ENCODE measurements at places on chromosomes 6 and 20.

DNA sequence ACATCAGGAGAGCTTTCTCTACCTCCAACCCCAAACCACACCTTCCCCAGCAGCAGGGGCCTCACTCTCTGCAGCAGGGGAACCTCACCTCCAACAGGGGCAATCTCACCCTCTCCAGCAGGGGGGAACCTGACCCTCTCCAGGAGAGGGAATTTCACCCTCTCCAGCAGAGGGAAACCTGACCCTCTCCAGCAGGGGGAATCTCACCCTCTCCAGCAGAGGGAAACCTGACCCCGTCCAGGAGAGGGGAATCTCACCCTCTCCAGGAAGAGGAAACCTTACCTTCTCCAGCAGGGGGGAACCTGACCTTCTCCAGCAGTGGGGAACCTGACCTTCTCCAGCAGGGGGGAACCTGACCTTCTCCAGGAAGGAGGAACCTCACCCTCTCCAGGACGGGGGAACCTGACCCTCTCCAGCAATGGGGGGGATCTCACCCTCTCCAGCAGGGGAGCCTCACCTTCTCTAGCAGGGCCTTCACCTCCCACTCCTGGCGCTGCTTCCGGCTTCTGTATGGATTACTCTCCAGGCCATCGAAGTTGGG is 3.1 kb downstream of the B3GALT4 start:
- DNase-seq, result no peak

DNA sequence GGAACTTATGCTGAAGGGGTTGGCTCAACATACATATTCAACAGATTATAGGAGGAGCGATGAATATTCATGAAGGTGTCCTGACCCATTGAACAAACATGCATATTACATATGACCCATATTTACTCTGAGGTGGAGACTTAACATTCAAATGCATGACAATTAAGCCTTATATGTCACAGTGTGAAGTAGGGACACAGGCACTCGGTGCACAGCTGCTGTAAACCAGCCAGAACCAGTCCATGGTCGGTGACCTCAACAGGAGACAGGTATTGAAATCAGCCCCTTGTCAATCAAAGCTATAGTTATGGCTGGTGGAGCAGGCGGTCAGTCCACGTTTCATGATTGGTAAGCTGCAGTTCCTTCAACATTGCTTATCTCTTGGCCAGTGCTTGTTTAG is 347.3 kb downstream of the THBS2 start:
- no peak for DNase-seq

DNA sequence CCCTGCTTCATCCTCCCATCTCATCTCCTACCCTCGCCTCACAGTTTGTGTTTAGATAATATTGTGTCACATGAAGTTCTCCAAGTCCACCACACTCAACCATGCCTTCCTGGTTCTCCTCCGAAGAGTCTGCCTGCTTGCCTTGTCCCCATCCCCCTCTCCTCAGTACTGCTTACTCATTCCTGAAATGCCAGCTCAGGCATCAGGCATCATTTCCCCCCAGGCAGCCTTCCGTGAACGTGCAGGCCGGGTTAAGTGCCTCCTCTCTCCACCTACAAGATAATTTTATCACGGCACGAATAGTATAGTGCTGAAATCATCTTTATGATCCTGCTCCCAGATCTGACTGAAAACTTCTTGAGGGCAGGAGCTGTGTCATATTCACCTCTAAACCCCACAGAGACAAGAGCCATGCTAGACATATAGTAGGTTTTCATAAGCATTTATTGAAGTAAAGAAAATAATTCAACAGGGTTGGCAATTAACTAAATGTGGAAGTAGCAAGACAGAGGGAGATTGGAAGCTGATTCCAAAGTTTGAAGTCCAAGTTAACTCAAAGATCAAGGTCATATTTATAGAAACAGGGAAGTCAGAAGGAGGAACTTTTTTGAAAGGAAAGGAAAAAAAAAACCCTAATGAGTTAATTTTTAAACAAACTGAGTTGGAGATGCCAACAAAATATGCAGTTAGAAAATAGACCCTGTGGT is 48.7 kb upstream of the BMP2 start:
- DNase-seq, result no peak

DNA sequence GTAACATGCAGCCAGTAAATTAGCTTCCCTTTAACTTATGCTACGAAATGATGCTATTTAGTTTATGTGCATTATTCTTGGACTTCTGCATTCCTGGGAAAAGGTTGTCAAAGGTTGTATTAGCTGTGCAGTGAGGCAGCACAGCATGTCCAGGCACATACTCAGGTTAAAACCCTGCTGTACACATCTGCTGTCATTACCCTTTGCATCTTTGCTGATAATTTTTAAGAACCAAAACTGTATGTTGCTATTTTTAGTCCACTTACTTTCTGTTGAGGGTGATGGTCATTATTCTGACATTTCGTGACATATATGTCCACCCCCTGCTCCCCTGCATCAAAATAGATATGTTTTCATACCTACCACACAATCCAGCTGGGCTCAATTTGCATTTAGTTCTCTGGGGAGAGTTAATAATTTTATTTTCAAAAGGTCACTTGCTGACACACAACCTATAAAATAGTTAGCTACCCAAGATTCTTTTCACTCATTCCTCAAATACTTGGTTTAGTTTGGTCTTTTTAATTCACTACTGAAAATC is 142.5 kb upstream of the SPACA1 start:
- DNase-seq, result no peak

DNA sequence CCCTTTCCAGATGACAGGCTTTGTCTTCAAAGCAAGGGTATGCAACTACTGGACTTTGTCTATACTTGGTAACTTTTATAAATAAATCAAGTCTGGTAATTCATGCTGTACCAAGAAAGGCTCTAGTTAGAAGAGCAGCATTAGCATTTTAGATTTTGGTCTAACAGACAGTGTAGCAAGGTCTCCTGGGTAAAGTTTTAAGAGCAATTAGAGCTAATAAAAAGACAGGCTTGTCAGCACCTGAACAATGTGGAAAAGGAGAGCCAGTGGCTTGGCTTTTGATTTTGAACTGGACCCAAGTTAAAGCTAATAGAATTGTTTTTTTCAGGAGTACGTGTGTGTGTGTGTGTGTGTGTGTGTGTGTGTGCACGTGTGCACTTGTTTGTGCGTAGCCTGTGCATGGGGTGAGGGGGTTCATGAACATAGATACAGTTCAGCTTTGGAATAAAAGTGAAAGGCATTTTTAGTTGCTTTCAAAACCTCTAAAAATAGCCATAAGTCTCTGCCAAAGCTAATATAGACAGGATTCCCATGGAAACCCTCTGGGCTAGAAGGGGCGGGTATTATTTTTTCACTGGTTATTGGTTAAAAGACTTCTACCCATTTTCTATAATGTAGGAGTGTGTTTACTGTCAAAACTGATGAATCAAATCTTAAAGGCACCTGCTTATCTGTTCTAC is 138.4 kb downstream of the KCNQ5 start:
- no peak for DNase-seq

DNA sequence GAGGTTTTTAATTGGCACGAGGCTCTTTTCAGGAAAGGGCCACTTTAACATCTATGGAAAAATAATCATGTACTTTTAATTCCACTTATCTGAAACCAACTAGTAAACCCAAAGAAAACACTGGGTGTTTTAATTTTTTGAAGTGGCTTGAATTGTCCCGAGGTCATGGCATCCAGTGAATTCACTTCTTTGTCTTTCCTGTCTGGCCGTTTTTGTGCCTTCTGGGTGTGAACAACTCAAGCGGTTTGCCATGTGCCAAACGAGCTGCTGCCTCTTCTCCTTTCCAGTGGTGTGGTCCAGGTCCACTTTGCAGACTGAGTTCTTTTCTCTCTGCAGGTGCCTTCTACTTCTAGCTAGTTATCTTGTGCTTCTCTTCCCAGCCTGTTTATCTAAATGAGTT is 117.5 kb downstream of the PLCB4 start:
- no peak for DNase-seq

- DNase-seq, result no peak
Measured at GRCh38 chr6:155004017-155004416, 8.9 kb downstream of the TIAM2 start.

GRCh38 chr6:13351271-13351670 is 22.9 kb upstream of the TBC1D7 start:
- DNase-seq, result no peak

Data from activated naive CD4-positive, alpha-beta T cell treated with Interleukin-2 at 50 U/mL for 16 hours (primary cell).